ENCODE measurements at places on chromosomes 16 and 17.

- DNase-seq = no peak
Measured at GRCh38 chr16:63617990-63618763, 1503.7 kb downstream of the CDH11 start.

GRCh38 chr17:77489239-77489892 is 348.6 kb downstream of the SEC14L1 start:
- DNase-seq = no peak

GRCh38 chr16:75192606-75193264 is 14.2 kb downstream of the CTRB2 start:
- DNase-seq = no peak

GRCh38 chr16:20744922-20745440 is 3.4 kb upstream of the THUMPD1 start:
- no peak for DNase-seq

- no peak for DNase-seq
Measured at GRCh38 chr17:45768000-45768399, 16.1 kb upstream of the CRHR1 start.

DNA sequence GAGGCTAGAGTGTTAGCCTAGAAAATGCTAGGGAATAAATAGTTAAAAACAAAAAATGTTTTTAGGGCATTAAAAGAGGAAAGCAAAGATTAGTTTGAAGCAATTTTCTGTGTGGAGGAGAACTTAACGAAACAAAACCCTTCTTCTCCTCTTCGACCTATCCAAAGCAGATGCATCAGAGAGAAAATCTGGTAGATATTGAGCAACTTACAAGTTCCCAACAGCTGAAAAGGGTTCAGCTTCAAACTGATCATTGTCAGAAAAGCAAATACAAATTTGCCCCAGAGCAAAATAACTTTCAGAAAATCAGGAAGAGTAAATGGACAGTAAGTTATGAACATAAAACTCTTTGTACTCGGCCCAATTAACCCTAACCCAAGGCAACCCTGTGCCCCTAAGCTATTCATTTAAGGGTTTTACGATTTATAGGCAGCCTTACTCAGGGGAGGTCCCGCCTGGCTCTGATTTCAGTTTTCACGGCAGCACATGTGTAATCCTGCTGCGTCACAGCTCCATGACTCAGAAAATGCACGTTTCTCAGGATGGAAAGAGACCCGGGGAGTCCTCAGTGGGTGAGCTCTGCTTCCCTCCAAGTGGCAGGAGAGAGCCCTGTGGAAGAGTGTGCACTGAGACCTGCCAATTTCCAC is 405.7 kb upstream of the SALL1 start:
- no peak for DNase-seq

GRCh38 chr17:57781386-57782061 is 36.4 kb upstream of the CCDC182 start:
- no peak for DNase-seq

GRCh38 chr16:87556941-87557459 is 45.3 kb upstream of the JPH3 start:
- no peak for DNase-seq

All from stimulated activated CD8-positive, alpha-beta memory T cell treated with anti-CD3 and anti-CD28 coated beads, Interleukin-15, amount 100 ng/mL, for 4 hours (primary cell).